ENCODE measurements at places on chromosomes 5 and 9.
A peak's percentile ranks its signal among the peaks of the same experiment; 100 is the strongest.

GRCh38 chr9:113350937-113351336 lies 1.6 kb downstream of the BSPRY start:
- no peak for DNase-seq

- DNase-seq, result no peak
Measured at GRCh38 chr5:7803937-7804336, 47.0 kb downstream of the CFAP90 start.

DNA sequence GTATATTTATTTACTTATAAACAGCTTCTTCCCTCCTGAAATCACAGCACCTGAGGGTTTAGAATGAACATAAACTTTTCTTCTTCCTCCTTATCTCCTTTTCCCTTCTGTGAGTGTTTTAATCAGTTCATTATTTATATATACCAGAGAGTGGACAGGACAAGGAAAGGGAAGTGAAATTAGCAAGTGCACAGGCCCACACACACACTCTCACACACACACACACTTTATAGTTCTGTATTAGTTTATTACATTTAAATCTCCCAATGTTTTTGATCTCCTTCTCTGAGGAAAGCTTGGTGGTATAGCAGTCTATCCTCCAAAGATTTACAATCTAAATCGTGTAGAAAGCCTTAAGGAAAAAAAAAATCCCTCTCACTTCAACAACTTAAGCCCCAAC lies 353.5 kb downstream of the NDUFS4 start:
- DNase-seq, result no peak

DNA sequence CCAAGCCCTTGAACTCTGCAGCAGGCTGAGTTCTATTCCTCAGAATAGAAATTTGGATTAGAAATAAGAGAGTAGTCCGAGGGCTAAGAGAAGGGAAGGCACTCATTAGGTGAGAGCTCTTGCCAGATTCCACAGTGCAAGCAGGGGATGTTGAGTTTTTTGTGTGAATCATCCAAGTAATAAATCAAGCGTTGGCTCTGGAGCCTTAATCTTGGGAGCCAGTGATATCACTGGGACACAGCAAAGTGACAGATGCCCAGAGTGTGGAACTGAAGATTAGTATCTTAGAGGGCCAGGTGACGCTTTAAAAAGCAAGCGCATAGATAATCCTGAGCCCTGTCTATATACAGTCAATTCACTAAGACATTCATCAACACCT lies 60.3 kb downstream of the FOXD1 start:
- DNase-seq, result no peak

DNA sequence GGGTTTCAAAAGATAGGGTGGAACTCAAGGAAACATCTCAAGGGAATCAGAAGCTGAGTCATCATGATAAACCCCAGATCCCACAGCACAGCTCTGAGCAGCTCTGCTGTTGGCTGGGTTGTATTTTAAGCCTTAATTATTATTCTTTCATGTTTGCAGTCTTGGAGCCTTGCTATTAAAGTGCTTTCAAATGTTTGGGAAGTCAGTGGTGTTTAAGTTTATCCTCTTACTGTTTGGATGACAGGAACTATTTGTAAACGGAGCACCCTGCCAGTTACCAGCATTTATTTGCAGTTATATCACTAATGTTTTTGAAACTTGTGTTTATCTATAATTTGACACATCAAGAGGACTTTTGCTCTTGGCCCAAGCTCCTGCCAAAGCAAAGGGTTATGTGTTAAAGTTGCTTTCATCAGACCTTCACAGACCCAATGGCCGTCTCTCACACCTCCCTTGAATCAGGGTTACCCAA lies 141.1 kb upstream of the SPDL1 start:
- no peak for DNase-seq

DNA sequence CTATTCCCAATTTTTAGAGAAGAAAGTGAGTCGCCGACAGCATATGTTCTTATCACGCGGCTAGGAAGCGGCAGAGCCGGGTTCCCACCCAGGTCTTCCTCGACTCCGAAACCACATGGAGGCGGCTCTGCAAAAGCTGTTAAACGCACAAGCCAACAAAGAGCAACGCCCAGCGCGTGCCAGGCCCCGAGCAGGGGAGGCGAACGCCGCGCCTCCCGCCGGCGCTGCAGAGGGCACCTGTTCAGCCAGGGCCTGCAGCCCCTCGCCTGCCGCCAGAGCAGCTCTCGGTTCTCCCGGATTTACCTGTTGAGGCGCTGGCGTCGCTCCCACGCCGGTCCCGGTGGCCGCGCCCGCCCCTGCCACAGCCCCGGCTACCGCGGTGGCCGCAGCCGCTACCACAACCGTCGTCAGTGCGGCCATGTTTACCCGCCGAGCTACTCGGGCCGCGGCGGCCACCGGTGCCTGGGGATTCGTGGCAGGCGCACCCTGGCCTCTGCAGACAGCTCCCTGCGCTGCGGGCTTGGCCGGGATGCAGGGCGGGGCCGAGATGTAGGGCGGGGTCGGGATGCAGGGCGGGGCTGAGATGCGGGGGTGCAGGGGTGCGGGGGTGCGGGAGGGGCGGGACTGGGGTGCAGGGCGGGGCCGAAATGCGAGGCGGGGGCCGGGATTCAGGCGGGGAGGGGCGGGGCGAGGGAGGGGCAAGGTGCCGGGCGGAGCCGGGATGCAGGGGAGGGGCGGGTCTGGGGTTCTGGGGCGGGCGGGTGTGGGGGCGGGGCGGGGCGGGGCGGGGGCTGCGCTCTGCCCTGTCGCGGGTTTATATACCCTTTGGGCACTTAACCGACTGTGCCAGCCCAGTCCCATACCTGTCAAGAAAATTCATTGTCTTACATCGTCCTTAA lies at the start of gene CCDC112:
CCDC112 (minus strand) TSS at position 531 of the 899 bp plus-strand sequence; CDS start at position 420, 111 bp downstream.
- peak; percentile 45 for DNase-seq

DNA sequence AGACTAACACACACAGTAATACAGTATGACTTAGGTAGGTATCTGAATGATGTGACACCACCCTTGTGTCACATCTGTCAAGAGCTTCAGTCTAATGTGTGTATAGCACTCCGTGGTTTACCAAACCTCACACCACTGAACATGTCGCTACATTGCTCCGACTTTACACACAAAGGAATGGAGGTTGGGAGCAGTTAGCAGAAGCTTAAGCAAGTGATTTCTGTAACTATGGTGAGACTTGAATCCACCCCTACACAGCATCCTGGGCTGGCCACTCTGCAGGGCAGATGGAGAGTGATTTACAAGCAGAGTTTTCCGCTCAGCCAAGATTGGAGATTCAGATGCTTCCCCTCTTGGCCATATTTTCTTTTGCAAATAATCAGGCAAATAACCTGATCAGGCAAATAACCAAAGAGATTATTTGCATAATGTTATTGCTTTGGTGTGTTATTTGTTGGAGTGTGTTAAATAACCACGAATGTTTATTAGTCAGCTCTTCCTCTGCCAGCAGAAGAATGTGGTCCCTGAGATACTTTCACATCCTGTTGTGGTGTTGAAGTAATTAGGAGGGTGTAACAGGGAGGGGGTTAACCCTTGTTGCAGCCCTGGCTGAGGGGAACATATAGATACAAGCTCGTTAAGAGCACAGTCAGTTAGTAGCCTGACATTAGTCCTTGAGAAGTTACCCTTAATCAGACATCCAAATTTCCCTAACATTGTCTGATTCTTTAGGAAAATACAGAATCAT lies 92.8 kb downstream of the SNX18 start:
- peak; percentile 20 for DNase-seq

DNA sequence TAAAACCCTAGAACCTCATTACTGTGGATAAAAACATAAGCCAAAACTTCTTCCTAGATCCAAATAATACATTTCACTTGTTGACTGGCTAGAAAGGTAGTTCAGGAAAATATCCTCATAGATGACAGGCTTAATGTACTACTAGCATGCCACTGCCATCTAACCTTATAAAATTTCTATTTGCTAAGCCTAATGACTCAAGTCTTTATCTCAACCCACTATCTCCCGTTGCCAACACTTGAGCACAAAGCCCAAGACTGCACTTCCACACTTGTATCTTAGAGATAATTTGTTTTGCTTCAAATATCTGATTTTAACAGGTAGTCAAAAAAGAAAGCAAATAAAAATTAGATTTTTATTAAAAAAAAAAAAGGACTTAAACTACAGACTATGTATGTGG lies 42.7 kb downstream of the FBXL17 start:
- DNase-seq, result no peak

GRCh38 chr9:114691046-114691955 lies 9.3 kb upstream of the TEX48 start:
- DNase-seq, result peak; percentile 91

DNA sequence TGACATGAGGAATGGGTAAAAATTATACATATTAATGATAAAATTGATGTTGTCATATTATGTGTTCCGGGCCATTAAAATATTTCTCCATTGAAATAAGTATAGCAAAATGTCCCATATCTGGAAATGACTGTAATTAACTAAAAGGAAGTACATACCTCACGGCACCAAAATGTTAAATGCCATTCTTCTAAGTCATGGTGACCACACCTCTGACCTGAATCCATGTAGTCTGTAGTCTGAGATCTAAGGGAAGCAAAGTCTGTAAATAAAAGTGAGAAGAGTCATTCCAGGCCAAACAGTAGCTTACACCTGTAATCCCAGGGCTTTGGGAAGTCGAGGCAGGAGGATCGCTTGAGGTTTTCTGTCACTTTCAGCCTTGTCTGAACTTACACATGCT lies 8.7 kb upstream of the GDA start:
- peak; percentile 73 for DNase-seq

GRCh38 chr9:10331157-10331556 lies 281.6 kb downstream of the PTPRD start:
- DNase-seq, result no peak

- DNase-seq, result peak; percentile 27
Measured at GRCh38 chr9:136512651-136513071, 29.8 kb upstream of the SEC16A start.

- DNase-seq, result peak; percentile 93
Measured at GRCh38 chr5:143086908-143087637, 316.4 kb downstream of the NR3C1 start.

GRCh38 chr5:5018578-5018970 lies 121.6 kb upstream of the ADAMTS16 start:
- no peak for DNase-seq

DNA sequence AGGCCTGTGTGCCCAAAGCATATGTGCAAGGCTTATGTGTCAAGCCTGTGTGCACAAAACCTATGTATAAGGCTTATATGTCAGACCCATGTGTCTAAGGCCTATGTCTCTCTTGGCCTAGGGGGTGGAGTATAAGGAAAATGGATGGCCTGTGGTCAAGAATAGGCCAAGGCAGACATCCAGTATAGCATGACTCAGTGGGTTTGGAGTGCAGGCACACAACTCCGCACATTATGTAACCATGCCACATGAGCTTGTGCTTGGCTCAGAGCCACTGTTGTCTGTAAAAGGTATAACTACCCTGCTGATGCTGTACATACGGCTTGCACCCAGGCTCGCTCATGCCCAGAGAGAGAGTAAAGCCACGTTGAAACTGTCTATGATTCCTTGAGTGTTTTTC lies 626.4 kb upstream of the NUDT12 start:
- DNase-seq, result peak; percentile 70

GRCh38 chr5:170254056-170254455 lies 21.3 kb downstream of the C5orf58 start:
- peak; percentile 98 for DNase-seq

DNA sequence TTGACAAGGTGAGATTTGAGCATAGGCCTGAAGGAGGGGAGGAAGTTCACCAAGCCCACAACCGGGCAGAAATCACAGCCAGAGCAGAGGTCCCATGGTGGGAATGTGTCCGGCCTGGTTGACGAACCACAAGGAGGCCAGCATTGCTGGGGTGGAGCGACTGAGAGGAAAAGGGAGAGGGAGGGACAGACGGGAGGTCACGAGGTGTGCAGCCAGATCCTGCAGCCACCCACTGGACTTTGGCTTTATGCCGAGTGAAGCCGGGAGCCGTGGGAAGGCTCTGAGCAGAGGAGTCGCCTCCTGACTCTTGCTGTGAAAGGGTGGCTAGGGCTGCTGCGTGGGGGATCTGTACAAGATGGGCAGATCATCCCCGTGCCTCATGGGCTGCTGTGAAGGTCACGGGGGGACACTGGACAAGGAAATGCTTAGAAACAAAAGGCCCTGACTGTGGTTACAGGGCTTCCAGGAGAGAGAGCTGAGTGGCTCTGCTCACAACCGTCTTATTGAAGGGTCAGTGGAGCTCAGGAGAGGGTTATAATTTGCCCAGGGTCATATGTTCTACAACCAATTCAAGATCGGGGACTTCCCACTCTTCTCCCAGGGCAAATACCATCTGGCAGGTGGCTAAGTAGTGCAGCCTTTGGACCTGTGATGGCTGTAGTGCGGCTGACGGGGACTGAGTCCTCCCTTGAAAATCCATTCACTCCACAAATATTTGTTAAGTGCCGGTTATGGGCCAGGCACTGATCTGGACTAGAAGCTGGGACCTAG lies 15.6 kb upstream of the CD74 start:
- no peak for DNase-seq

DNA sequence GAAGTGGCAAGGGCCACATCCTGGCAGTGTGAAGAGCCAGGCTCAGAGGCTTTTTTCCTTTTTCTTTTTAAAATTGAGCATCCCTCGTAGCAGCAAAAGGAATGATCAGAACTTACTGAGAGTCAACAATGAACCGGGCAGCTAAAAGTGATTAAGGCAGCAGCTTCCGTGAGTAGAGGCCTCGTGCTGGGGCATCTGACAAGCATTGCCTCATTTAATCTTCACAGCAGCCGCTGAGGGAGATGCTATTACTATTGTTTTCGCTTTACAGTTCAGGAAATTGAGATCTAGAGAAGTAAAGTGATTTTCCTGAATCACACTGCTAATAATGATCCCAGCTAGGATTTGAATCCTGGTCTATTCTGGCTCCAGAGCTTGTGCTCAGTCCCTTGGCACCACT lies 30.7 kb upstream of the PTGS1 start:
- DNase-seq, result no peak

DNA sequence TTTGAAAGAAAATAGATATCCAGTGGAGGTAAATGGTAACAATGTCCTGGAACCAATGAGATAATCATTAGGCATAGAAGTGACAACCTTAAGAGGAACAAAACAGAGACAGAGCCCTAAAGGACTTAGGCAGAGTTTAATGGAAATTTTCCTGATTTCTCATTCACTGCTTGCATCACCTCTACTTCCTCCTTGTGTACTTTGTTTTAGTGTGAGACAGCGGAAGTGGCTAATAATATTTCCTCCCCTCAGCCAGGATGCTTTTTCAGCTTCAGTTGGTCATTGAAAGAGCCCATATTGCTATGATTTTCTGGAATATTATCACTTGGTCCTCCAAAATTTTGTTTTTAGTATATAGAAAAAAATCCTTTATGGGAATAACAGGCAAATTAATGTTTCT lies 153.4 kb upstream of the MPDZ start:
- DNase-seq, result peak; percentile 57

DNA sequence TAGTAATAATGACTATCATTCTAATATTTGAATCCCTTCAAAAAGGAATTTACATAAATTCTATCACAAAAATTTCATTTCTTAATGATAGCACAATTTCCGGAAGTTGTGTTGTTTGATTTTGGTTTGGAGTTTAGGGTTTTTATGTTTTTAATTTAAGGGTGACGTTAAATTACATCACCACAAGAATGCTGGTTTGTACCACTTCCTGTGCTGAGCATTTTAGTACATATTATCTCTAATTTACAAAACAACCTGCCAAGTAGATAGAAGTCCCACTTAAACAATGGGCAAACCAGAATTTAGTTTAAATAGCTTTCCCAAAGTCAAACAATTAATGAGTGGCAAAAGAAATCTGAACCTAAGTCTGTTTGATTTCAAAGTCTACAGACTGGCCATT lies 63.4 kb downstream of the DENND1A start:
- no peak for DNase-seq
